ENCODE measurements at places on chromosomes 6 and 20.

GRCh38 chr6:132495604-132496079 lies 17.3 kb downstream of the STX7 start:
- DNase-seq = no peak

- DNase-seq = no peak
Observed at GRCh38 chr20:34305333-34306230, 2.4 kb upstream of the AHCY start.

DNA sequence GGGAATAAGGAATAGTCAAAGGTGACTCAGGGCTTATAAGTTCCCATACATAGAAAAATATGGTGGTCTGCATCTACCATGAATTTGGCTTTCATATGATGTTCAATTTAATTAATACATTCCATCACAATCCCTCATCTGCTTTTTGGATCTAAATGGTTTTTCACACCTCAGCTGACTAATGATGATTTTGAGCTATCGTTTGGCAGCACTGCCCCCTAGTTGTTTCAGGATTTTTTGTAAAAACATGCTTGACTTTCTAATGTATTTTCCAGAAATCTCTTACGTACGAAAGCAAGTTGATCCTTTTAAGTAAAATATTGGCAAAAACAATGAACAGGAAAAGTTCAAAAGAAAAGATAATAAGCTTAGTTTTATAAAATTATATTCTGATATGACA lies 408.6 kb upstream of the ADGRB3 start:
- no peak for DNase-seq

- peak; percentile 74 for DNase-seq
Observed at GRCh38 chr20:16801919-16802651, 53.9 kb downstream of the OTOR start.

DNA sequence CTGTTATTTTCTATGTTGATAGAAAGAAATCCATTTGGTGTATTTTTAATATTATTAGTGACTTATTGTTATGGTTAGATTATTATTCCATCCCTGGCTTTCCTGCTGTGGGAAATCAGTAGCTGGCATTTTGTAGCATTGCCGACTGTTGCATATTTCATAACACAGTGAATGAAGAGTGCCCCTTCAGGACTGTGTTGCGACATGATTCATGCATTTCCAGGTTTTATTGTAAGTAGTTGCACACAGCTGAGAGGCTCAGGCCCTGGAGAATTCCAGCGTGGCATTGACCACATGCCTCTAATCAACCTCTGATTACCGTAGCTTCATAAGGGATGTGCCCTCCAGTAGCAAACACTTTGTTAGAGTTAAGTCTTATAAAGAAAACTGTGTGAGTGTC lies 263.9 kb downstream of the FARS2 start:
- DNase-seq = no peak

- peak; percentile 91 for DNase-seq
Observed at GRCh38 chr20:31573555-31574321, 31.4 kb upstream of the ID1 start.

GRCh38 chr6:134930463-134930862 lies 19.4 kb downstream of the ALDH8A1 start:
- DNase-seq = no peak

DNA sequence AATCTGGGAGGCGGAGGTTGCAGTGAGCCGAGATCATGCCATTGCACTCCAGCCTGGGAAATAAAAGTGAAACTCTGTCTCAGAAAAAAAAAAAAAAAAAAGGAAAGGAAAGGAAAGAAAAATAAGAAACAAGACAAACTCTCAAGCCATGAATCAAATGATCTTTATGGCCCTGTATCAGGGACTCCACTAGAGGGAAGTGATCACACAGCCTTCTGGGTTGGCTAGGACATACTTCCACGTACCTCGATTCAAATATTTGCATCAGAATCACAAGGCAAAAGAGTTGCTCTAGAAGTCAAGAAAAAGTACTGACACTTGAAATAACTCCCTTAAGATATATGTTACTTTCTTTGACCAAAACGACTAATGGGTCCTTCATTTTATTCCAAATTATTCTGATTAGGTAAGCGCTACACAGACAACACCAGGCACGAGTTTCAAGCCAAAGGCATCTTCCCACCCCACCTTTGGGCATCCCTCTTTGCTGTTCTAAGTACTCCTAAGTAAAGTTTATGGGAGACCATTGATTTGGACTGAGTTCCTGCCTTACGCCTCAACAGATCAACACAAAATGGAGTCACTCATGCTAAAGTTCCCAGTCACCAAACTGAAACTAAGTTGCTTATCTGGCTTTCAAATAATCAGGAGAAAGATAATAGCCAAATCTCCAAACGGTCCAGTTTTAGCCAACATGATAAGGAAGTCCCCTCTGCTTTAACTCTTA lies 77.5 kb upstream of the NT5E start:
- no peak for DNase-seq

DNA sequence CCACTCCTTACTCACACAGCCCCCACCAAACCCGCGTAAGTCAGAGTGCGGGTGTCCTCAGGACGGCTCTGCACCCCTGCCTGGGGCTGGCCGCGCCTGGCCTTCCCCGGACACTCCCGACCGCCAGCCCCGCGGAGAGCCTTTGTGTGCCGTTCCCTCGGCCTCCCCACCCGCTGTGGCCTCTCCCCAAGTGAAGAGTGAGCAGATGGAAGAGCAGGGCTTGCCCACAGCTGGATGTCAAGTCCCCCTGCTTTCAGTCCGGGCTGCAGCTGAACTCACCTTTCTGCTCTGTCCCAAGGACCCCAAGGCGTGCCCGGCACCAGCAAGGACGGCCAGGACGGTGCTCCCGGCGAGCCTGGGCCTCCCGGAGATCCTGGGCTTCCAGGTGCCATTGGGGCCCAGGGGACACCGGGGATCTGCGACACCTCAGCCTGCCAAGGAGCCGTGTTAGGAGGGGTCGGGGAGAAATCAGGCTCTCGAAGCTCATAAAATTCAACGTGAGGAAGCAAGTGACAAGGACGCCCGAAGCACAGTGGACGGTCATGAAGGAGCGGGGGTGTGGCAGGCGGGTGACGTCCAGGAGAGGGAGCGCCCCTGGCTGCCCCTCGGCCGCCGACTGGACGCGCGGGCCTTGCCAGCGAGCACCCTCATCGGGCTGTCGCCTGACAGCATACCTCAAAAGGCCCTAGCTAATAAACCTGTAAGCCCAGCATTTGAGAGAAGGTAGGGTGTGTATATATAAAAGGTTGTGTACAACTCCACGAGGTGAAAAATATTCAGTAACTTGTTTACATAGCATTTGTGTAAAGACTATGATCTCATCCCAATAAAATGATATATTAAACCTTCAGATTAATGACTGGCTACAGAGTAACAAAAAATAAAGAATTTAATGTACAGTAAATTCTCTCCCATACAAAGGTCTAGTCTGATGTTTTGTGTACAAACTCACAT lies 21.1 kb downstream of the TCFL5 start:
- no peak for DNase-seq

GRCh38 chr20:38728191-38728781 lies 4.0 kb downstream of the SLC32A1 start:
- no peak for DNase-seq

GRCh38 chr20:45337367-45338120 lies 10.7 kb downstream of the SDC4 start:
- DNase-seq = no peak

DNA sequence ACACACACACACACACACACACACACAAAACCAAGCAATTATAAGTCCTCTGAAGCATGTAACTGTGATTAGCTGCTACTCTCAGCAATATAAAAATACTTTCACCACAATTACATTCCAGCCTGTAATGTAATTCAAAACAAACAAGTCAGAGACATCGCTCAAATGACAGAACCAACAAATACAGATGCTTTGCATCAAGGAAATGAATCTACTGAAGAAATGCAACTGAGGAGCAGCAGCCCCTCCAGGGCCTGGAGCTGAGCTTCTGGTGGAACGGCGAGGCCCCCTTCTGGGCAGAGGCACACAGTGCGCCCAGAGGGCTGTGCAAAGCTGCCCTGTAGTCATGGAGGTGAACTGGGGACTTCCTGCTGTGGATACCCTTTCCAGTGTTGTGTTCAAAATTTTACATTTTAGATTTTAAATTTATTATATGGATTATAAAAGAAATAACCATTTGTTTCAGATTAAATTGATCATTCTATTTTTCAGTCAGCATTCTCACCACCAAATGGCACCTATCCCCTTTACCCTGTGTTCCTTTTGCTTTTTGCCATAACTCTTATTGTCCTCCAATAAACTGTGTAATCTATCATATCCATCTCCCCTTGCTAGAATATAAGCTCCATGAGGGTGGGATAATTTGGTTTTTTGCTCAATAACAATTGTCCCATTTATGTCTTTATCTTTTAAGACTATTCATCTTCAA lies 23.2 kb downstream of the ADAT2 start:
- DNase-seq = peak; percentile 60

DNA sequence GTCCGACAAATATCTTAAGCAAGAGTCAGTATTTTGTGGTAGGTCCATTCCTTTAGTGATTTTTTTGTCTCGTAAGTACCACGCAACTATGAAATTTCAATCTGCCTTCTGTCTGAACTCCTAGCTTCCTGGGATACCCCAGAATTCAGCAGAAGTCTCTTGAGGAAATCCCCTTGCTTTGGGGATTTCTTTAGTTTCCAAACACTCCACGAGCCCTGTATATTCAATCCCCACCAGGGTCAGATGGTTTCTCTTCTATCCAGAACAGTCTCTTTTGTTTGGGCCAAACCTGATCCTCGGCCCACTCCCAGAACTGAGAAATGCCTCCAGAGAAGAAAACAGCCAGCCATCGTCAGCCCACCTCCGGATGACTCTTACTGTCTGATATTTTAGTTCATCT lies 113.0 kb downstream of the CHD6 start:
- DNase-seq = no peak

- DNase-seq = no peak
Observed at GRCh38 chr6:64146094-64146493, 510.5 kb downstream of the PHF3 start.

- no peak for DNase-seq
Observed at GRCh38 chr6:159065091-159065490, 20.3 kb upstream of the TAGAP start.

DNA sequence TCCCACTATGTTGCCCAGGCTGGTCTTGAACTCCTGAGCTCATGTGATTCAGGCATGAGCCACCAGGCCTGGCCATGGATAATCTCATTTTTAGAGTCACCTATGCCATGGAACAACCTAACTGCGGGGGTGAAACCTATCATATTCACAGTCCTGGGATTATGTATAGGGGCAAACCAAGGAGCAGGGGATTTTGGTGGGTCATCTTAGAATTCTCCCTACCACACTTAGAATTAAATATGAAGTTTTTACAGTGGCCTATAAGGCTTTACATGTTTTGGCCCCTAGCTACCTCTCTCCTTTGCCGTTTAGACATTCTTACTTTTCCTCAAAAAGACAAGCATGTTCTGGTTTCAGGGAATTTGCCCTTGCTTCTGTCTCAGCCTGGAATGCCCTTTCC lies 20.6 kb upstream of the VEGFA start:
- no peak for DNase-seq

DNA sequence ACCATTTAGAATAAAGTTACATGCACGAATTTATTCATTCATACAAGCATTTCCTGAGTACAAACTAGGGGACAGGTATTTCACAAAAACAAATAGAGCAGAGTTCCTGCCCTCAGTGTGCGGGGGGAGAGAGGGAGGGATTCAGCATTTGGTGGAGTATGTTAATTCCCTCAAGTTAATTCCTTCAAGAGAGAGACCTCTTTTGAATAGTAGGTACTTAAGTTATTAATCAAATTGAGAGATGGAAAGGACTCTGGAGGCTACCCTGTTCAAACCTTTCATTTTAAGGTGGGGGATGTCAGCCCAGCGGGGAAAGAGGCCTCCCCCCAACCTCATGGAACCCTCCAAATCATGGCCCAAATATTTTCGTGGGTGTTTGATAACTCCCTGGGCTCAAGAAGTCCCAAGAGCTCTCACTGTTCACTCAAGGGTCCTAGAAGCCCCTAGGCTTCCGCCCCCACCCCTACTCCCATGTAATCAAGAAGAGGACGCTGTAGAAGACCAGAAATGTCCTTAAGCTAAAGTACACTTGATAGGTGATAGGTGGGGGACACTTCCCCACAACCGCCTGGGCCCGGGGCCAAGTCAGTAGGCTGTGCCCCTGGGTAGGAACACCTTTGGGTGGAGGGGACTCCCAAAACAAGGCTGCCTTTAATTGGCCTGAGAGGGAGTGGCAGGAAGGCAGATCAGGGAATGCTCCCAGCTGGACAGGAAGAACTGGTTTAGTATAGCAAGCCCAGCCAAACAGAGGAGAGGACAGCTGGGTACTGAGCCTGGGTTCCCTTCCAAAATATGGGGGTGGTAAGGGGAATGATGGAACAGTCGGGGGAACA lies 2.9 kb downstream of the SDC4 start:
- no peak for DNase-seq

GRCh38 chr6:30264743-30265142 lies 51.5 kb upstream of the TRIM26 start:
- DNase-seq = no peak

DNA sequence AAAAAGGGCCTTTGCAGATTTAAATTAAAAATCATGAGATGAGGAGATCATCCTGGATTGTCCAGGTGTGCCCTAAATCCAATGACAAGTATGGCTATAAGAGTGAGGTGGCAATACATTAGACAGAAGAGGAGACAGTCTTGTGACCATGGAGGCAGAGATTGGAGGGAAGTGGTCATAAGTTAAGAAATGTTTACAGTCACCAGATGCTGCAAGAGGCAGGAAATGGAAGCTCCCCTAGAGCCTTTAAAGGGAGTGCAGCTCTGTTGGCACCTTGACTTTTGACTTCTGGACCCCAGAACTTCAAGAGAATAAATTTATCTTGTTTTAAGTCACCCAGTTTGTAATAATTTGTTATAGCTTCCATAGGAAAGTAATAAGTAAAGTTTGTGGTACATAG lies 61.1 kb downstream of the HMGN3 start:
- DNase-seq = no peak

DNA sequence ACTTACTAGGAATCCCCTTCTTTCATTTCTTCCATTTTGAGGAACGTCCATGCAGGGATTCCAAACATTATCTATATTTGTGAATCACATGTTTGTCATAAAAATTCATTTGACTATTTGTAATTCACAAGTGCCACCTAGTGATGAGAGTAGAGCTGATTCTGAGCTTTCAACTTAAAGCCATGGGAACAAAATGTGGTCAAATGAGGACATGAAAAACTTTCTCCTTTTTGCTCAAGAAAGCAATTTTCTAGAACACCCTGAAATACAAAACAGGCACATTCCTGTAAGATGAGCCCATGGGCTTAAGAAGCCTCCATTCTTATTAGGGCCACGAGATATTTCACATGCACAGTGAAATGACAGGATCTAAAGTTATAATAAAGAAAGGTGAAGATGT lies 12.3 kb downstream of the MAP3K7 start:
- no peak for DNase-seq

- DNase-seq = no peak
Observed at GRCh38 chr20:5751856-5752255, 1.7 kb downstream of the SHLD1 start.

All from NCI-H1105 treated with DMSO at 0.1 percent for 48 hours (cell line).